ENCODE measurements at places on chromosomes 3 and 15.

DNA sequence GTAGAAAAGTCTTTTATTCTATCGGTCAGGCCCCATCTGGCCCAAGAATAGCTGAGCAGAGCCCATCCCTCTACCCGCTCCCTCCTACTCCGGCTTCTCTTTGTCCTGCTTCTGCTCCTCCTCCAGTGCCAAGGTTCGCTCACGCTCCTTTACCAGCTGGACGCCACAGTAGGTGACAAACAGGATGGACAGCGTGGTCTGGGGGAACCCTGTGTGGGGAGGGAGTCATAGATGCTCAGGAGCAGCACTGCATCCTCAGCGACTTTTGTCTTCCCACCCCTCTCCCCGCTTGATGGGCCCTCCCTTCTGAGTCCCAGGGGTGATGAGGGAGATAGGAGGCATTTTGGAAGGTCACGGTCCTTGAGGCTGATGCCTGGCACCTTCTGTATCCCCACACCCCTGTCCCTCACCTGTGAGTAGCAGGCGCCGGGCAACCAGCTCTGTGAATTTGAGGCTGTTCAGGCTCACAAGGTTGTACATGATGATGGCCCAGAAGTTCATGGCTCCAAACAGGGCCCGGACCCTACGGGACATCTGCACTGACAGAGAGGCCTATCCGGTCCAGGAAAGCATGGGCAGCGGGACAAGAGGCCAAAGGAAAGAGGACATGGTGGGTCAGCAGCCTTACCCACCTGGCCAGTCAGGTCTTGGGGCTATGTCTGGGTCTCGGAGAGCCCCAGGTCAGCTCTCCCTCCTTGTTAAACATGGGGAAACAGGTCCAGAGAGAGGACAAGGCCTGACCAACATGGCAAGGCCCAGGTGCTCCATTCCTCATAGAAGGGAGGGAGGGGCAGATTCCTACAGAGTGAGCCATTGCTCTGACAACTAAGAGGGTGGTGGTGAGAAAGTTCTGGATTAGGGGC, 7.6 kb downstream of the KLHL40 start:
- DNase-seq: no peak

DNA sequence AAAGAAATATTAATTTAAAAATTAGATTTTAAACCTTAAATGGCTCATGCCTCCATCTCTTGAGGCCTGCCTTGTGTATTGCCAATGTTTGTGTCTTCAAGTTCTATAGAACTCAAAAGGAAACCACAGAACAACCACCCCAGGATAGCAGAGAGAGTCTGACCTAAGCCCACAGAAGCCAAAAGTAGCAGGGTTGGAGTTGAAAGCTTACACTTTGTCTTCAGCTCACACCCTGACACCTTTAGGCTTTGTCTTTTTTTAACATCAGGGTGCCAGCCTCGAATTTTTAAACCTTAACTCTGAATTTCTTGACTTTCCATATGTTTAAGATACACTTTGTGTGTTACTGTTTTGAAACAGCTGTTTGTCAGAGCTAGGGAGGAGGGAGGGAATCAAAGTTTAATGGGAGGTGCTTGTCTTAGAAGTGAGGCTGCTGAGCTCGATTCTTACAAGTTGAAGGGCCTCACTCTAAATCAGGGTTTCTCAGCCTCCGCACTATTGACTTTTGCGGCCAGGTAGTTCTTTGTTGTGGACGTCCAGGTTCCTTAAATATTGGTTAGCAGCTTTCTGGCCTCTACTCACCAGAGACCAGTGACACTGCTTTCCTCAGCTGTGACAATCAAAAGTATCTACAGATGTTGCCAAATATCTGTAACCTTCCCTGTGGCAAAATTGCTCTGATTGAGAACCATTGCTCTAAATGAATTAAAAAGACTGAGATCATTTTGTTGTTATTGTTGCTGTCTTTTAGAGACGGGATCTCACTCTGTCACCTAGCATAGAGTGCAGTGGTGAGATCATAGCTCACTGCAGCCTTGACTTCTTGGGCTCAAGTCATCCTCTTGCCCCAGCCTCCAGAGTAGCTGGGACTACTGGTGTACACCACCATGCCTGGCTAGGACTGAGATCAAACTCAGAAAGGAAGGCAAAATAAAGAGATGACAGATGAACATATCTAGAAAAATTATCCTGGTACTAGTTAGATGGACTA, 139.2 kb upstream of the EOMES start:
- no peak for DNase-seq

GRCh38 chr3:161356287-161356686, 15.0 kb downstream of the SPTSSB start:
- DNase-seq: no peak

DNA sequence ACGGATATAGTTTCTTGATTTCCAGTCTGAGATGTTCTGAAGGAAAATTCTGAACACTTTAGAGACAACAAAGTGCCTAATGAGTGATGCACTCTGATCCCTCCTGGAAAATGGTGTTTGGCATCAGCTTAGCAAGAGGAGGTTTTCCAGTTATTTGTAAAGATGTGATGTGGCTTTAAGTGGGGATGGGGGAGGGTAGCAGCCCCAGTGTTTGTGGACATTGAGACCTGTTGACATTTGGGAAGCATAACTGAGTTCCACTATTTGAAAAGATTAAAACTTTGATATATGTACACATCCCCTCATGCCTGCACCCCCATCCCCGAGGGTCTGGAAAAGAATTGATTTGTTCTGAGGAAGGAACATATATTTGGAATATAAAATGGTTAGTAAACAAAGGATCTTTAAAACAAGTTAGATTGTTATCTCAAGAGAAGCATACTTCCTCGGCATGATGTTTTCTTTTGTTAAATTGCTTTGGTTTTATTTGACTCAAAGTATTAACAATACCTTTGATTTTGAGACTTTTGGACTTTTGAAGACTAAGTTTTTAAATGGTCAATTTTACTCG, 6.5 kb downstream of the IGF1R start:
- DNase-seq: no peak

GRCh38 chr3:172289583-172289982, 158.7 kb downstream of the GHSR start:
- no peak for DNase-seq

- DNase-seq: no peak
Observed at GRCh38 chr3:195284842-195285241, 13.9 kb upstream of the XXYLT1 start.

- no peak for DNase-seq
Observed at GRCh38 chr3:73007992-73008712, 11.5 kb downstream of the PPP4R2 start.

DNA sequence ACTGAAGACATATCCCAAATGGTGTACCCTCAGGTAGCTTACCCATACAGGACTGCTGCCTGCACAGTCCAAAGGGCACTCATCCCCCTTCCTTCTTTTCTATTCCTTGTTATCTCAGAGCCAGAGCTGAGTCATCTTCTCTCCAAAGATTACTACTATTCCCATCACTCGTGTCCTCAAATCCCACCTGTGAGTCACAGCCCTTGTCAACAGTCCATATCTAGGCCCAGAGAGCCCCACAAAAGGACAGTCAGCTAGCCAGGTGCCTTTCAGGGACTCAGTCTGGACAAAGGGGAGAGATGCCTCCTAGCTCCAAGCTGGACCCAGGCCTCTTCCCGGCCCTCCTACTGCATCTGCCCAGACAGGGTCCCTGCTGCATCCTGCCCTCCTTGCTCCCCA, 11.0 kb downstream of the PARP16 start:
- no peak for DNase-seq

DNA sequence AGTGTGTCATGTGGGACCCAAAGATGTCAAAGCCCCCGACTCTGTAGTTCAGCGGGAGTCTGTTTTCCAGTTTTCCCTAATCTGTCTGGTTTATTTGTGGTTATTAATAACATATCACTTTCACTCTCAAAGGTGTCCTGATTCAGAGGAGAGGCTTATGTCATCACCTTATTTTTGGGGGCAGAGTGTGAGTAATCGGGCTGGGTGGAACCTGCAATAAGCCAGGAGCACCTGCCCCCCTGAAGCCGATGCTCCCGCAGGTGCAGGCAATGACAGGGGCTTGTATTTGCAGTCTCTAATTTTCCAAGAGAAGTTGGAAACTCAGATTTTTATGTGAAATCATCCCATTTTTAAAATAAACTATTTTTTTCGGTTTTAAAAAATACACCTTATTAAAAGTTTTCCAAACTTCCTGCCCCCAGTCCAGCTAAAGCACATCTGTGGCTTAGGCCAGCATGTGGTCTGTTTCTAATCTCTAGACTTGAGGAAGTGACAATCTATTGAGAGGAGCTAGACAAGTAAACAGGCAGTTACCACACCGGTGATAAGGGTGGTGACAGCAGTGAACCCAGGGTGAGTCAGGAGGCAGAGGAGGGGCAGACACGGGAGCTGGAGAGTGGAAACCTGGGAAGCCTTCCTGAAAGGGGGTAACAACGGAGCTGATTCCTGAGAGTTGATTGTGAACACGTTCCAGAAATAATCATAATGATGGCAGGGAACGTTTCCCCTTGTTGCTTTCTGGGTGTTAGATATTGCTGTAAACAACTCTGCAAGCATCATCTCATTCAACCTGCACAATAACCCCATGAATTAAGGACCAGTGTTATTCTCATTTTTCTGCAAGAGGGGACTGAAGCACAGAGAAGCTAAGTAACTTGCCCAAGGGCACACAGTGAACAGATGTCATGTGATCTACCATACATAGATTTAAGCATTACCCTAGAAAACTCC, 37.2 kb downstream of the BHLHE40 start:
- DNase-seq: no peak

- DNase-seq: no peak
Observed at GRCh38 chr3:185337231-185337816, 25.6 kb upstream of the MAP3K13 start.

GRCh38 chr3:12317914-12318313, 29.0 kb downstream of the PPARG start:
- DNase-seq: no peak

- DNase-seq: no peak
Observed at GRCh38 chr15:31045606-31046005, 54.2 kb upstream of the MTMR10 start.

DNA sequence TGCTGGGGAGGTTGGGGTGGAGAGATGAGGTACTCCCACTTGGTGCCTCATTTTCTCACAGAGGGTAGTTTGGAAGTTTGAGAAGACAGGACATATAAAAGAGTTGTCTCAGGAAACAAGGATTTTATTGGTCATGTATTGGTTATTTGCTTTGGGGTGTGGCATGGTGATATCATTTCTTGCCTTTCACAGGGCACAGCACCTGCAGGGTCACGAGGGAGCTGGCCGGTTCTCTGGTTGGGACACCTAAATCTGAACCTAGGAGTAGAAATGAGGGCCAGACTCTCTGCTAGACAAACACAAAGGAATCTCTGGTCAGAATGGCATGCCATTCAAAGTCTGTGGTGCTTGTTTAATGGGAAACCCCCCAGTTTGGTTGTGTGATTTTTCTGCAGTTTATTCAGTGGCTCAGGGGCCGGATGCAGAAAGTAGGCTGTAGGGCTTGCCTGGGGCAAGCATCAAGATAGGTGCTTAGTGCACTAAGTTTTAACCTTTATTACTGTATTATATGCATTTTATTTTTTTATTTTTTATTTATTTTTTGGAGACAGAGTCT, 237.7 kb upstream of the EIF1B start:
- DNase-seq: no peak

GRCh38 chr3:10187944-10188343, 23.2 kb downstream of the IRAK2 start:
- DNase-seq: no peak

Measured in NCI-H1417 treated with DMSO at 0.1 percent for 48 hours (cell line).